ENCODE measurements at places on chromosomes 16 and 17.

DNA sequence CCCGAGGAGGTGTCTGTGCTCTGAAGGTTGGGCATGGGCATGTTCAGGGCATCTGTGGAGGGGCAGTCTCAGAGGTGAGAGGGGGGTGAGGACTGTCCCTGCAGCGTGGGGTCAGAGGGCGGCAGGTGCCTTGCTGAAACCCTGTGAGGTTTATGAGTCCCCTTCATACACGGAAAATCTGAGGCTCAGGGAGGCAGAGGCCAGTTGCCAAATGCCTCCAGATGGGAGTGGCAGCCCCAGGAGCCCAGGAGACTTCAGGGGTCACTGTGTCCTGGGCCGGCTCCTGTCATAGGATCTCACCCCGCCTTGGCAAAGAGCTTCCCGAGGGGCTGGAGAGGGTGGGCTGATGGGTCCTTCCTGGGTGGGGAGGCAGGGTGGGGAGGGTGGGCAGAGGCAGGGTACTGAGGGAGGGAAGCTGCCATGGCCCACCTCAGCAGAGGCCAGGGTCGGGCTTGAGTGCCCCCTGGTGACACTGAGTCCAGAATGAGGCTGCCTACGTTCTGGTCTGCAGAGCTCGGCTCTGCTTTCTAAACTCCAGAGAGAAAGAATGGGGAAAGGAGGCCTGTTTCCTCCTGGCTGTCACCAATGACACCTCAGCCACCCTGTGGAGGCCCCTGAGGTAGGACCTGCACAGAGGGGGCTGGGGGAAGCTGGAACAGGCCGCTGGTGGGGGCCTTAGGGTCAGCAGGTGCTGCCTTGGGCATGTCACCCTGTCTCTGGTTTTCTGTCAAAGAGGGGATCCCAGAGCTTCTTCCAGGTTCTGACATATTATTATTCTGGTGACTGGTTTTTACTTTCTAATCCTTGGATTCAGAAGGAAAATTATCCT, 1.1 kb downstream of the LGALS9 start:
- DNase-seq: no peak

DNA sequence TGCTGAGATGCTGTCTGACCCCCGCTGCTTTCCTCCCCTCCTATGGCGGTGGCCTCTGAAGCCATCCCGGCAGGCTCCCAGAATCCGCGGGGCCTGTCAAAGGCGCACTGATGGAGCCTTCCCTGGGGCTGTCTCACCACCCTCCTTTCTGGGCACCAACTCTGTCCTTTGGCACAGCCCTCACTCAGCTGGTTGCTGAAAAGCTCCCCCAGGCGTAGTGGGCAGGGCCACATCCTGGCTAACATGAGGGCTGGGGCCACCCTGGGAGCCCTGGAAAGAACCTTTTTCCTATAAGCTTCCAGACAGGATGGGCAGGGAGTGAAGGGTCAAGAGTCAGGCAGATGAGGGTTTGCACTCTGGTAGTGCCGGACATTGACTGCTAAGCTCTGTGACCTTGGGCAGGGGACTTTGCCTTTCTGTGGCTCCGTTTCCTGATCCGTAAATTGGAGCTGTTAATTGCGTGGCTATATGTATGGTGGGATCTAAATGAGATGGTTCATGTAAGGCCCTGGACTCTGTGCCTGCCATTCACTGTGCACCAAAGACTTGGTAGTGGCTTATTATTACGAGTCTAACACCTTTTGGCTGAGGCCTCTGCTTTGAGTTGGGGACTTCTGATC, 27.6 kb upstream of the LASP1NB start:
- no peak for DNase-seq

DNA sequence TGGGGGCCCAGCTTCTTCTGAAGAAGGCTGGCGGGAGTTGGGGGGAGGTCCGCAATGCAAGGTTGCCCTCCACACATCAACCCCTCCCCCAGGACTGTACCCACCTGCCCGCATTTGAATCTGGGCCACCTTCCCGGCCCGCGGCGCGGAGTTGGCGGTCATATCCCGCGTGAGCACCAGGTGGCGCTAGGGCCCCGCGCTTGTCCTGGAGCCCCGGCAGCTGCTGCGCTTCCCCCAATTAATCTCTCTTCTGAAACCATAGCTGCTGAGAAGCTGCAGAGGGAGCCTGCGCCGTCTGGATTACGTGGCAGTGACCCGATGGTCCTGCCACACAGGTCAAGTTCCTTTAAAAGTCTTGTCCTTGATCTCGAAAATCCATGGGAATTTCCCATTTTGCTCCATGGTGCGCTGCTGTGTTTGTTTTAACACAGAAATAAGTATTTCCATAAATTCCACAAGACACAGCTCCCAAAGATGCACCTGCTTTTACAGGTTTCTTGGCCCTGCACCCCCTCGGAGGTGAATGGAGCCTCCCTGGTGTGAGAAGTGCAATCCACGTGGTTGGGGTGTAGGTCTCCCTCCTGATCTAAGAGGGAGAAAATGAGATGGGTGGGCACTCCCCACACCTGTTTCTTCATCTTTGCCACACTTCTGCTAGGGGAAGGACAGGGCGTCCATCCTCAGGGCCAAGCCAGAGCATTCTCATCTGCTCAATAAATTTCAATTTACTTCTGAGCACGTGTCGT, 22.1 kb downstream of the COX4I1 start:
- peak; percentile 61 for DNase-seq

DNA sequence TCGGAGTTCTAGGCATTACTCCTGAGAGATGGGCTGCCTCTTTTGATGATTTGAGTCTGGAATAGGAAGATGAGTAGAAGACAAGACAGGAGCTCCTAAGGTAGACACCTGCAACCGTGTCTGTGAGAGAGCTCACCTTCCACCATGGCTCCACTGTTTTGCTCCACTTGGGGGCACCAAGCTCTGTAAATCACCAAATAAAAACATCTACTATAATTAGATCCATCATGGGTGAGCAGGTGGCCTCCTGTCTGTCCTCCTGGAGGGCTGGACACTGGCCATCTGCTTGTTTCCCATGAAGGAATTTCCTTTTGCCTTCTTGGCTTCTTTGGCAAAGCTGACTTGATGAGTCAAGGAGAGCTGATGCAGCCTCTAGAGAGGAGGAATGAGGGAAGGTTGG, 179.0 kb downstream of the HAPSTR1 start:
- no peak for DNase-seq

DNA sequence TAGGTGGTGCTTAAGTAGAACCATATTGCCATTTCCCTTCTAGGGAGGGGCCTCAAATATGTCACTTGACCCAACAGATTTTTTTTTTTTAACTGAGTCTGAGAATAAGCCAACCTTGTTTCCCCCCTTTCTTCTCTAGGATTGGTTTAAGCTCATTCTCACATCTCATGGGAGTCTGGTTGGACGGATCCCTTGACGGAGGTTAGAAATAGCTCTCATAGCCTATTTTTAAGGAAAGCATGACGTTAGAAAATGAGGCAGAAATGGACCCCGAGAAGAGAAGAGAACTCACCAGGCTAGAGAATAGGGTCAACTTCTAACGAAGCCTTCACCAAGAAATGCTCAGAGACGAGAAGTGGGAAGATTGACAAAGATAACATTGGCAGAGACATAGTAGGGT, 95.1 kb upstream of the ZFHX3 start:
- DNase-seq: no peak

DNA sequence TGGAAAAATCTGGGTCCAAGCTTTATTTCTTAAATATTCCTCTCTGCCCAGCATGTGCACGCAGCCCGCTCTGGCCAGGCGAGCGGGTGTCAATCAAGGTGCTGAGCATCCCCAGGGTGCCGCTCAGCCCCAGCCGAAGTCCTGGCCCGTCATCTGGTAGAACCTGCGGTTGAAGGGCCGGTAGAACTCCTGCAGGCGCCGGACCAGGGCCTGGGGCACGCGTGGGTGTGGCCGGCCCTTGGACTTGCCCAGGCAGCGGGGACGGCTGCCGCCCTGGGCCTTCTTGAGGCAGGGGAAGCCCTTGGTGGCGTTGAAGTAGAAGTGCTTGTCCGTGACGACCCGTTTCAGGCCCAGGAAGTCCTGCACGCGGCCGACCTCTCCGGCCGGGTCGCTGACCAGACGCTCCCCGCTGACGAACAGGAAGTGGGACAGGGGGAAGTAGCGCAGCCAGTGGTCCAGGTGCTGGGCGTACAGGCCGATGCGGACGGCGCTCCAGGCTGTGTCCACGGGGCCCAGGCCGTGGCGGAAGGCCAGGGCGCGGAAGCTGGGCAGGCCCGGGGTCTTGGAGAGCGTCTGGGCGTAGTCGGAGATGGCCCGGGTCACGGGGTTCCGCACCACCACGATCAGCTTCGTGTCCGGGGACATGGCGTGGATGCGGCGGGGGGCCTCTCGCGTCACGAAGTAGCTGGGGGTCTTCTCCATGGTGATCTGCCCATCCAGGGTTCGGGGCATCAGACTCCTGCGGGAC, 6.6 kb downstream of the HS3ST6 start:
- no peak for DNase-seq

DNA sequence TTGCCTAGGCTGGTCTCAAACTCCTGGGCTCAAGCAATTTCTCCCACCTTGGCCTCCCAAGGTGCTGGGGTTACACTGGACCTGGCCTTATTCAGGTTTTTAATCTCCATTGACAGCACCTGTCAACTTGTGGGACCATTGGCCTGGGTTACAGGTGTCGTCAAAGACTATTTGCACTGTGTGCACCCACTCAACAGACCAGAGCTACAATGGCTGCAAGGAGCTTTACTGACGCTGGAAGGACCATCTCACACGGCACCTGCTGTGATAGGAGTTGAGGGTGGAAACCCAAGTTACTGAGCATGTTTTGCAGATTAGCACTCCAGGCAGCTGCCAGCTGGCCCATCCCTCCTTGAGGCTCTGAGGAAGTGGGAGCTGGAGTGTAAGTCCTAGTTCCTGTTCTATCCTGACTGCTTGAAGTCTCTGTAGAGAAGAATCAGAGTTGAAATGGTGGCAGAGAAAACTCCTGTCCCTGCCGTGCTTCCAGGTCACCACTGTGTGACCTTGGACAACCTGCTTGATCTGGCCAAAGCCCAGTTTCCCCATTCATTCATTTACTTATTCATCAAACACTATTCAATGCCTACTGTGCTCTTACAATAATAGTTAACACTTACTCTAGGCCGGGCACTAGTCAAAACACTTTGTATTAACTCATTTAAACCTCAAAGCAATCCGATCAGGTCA, 42.4 kb upstream of the LONP2 start:
- DNase-seq: no peak

GRCh38 chr17:9350080-9350479, 225.5 kb downstream of the STX8 start:
- peak; percentile 96 for DNase-seq

DNA sequence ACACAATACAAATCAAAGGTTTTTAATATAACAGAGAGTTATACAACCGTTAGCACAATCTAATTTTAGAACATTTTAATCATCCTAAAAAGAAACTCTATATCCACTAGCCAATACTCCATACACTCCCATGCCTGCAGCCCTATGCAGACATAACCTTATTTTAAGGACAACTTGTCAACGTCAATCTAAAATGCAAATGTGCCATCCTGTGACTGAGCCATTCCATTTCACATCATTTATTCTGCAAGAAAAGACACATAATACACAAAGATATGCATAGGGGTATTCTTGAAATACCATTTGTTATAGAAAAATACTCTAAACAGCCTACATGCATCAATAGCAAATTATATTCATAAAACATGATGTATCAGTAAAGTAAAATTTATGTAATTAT, 106.7 kb downstream of the CEP112 start:
- DNase-seq: no peak

GRCh38 chr17:80773243-80773991, 218.2 kb upstream of the CHMP6 start:
- peak; percentile 67 for DNase-seq

- no peak for DNase-seq
These were observed 52.3 kb downstream of the RPTOR start for GRCh38 chr17:80596760-80597608.

DNA sequence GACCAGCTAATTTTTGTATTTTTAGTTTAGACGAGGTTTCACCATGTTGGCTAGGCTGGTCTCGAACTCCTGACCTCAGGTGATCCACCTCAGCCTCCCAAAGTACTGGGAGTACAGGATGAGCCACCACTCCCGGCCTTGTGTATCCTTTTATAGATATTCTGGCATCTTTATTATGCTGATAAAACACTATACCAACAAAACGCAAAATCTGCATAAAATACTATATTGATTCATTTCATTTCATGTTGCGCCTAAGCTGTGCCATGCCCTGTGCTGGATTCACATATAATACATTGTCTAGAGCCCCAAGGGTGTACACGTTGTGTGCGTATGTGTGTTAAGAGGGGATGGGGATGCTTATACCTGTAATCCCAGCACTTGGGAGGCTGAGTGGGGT, 3.8 kb upstream of the UBE2Z start:
- no peak for DNase-seq

DNA sequence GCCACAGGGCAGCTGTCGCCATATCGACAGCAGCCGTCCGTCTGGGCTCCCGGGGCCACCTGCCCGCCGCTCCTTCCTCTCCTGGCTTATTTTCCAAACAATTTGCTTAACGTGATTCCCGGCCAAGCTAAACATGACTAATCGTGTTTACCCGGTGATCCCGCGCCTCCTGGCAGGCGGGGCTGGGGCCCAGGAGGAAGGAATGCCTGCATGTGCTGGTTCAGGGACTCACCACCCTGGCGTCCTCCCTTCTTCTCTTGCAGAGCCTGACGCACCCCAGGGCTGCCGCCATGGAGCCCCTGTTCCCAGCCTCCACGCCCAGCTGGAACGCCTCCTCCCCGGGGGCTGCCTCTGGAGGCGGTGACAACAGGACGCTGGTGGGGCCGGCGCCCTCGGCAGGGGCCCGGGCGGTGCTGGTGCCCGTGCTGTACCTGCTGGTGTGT, 6.1 kb downstream of the SSTR5 start:
- no peak for DNase-seq

- no peak for DNase-seq
These were observed 2.9 kb downstream of the PLD6 start for GRCh38 chr17:17203173-17203730.

GRCh38 chr17:61404913-61405685, 5.5 kb downstream of the TBX2 start:
- DNase-seq: no peak

DNA sequence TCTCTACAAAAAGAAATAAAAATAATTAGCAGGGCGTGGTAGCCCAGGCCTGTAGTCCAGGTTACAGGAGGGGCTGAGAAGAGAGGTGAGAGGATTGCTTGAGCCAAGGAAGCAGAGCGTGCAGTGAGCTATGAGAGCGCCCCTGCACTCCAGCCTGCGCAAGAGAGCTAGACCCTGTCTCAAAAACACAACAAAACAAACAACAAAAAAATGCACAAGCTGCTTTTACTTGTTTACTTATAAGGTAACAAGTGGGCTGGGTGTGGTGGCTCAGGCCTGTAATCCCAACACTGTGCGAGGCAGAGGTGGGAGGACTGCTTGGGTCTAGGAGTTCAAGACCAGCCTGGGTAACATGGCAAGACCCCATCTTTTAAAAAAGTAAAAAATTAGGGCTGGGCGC, 1.7 kb downstream of the CYTH1 start:
- no peak for DNase-seq
